Stimulated activated CD8-positive, alpha-beta memory T cell treated with anti-CD3 and anti-CD28 coated beads, Interleukin-4, amount 100 ng/mL, for 1 hour (primary cell): ENCODE measurements at places on chromosomes 16 and 17.

- DNase-seq = no peak
Observed at GRCh38 chr16:17437981-17438380, 32.8 kb downstream of the XYLT1 start.

- no peak for DNase-seq
Observed at GRCh38 chr17:45438931-45439610, 6.4 kb upstream of the ARHGAP27 start.

DNA sequence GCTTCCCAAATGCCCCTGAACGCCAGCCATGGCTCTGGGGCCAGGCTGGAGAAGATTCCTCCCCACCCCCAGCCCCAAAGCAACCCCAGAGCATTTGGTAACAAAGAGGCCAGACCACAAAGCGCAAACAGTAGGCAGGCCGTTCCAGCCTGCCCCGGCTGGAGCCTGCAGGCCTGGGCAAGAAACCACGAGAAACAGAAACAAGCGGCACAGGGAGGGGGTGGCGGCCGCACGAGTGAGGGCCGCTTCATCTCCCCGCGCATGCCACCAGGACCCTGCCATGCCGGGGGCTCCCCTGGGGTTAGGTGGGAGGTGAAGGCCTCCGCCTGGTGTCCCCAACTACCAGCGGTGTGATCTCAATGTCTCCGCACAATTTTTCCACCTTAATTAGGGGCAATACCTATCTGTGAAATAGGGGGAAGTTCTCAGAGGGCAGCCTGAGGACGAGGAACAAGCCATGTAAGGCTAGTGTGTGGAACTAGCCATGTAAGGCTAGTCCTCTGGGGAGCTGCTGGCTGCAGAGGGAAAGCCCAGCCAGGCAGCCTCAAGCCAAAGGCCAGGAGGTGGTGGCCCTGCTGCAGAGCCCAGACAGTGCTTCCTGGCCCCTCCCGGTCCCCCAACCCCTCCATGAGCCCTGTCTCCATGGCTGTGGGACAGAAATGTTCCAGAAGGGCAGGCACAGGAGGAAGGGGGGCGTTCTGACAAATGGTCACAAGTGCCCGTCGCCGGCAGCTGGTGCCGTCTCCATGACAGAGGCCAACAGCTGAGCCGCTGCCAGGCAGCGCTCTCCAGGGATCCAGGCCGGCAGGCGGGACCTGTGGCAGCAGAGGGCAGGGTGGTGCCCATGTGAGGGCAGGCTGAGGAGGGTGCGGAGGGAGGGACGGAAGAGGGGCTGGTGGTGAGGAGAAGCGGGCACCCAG is 14.5 kb upstream of the MTSS2 start:
- no peak for DNase-seq

DNA sequence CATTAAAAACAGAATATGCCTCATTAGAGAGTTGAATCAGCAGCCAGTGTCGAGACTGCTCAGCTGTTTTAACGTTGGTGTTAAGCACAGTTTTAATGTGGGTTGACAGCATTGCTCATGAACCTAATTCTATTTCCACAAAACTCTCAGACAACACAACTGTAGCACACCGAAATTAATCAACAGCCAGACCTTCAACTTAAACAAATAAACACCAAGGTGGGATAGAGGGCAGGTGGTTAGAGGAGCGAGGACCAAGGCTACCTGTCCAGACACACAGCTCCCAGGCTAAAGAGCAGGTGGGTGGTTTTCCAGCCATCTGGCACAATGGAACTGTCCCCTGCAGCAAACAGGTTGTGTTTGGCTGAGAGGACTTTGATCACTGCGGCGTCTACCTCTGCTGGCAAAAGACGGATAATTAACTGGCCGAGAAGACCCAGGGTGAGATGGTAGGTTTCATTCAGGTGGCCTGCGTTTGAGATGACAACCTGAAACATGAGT is 69.6 kb upstream of the ATP2A3 start:
- DNase-seq = no peak

DNA sequence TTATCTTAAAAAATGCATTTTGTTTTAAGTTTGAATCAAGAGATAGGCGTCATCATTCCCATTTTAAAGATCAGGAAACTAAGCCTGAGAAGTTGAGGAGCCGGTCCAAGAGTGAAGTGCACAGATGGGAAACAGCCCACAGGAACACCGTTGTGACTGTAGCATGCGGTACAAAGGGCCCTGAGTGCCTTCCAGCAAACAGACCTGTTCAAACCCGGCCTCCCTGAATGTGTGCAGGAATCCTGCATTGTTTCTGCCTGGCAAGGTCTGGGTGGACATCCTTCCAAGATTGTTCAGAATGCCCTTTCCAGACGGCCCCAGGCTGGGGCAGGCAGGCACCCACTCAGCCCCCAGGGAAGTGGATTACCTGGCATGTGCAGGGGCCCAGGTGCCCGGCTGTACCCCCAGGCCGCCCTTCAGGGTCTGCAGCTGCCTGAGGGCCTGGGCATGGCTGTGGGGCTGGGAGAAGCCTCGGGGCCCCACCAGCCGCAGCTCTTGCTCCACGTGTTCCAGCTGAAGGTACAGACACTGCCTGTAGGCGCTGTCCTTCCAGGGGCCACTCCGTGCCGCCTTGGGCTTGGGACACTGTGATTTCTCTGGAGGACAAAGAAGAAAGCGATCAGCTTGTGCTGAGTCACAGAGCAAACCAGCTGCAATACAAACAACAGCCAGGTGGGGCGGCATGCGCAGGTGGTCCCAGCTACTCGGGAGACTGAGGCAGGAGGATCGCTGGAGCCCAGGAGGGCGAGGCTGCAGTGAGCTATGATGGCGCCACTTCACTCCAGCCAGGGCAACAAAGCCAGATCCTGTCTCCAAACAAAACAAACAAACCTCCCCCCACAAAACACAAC is 45.0 kb upstream of the GCSH start:
- no peak for DNase-seq

- no peak for DNase-seq
Observed at GRCh38 chr16:66740533-66740932, 10.9 kb downstream of the DYNC1LI2 start.

DNA sequence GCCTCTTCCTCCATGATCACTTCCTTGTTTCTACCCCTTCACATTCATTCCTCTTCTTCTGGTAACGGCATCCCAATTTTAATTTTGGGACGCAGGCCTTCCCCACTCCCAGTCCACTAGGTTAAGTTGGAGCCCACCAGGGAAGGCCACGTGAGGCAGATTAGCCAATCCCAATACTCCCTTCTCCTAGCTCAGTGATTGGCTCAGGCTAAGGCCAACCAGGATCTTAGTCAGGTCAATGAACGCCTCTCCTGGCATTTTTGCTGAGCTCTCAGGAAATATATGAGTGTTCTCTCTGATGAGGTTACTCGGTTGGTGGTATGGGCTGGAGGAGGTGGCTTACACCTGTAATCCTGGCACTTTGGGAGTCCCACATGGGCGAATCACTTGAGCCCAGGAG is 15.4 kb downstream of the SEZ6L2 start:
- no peak for DNase-seq

- no peak for DNase-seq
Observed at GRCh38 chr17:82399041-82399441, 19.1 kb upstream of the HEXD start.
